ENCODE measurements at places on chromosomes 16 and 17.

DNA sequence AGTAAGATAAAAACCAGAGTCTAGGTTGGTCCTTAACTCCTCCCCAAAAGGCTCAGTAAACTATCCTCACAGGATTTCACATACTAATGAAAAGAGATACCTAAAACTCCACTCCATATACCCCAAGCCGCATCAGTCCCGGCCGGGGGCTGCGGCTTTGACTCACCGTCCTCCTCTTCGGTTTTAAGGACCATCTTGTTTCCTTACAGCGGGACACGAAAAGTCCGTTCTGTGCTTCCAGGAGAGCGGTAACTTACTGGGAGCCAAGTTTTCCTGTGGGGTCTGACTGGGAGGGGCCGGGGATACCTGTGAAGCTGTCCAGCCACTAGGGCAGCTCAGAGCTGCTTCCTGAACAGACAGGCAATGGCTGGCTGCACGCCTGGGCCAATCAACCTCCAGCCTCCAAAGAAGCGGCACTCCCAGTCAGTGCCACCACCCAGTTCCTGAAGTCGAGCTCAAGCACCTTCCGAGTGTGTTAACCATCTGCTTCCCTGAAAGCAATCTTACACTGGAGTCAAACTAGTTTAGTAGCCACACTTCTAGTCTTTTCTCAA lies 45.5 kb downstream of the CYTH1 start:
- no peak for DNase-seq

DNA sequence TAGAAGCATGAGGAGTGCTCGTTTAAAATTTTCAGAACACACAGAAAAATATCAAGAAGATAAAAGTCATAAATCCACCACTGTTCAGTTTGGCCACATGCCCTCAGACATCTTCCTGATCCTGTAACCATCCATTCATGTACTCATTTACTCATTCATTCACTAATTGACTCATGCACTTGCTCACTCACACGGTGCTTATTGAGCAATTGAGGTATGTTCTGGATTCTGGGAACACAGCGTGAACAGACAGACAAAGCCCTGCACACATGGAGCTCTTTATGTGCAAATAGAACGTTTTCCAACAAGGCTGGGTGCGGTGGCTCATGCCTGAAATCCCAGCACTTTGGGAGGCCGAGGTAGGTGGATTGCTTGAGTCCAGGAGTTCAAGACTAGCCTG lies 10.2 kb upstream of the NATD1 start:
- DNase-seq: no peak

GRCh38 chr16:73036074-73036826 lies 11.7 kb downstream of the ZFHX3 start:
- no peak for DNase-seq

GRCh38 chr16:19583665-19584300 lies 28.3 kb downstream of the VPS35L start:
- no peak for DNase-seq

DNA sequence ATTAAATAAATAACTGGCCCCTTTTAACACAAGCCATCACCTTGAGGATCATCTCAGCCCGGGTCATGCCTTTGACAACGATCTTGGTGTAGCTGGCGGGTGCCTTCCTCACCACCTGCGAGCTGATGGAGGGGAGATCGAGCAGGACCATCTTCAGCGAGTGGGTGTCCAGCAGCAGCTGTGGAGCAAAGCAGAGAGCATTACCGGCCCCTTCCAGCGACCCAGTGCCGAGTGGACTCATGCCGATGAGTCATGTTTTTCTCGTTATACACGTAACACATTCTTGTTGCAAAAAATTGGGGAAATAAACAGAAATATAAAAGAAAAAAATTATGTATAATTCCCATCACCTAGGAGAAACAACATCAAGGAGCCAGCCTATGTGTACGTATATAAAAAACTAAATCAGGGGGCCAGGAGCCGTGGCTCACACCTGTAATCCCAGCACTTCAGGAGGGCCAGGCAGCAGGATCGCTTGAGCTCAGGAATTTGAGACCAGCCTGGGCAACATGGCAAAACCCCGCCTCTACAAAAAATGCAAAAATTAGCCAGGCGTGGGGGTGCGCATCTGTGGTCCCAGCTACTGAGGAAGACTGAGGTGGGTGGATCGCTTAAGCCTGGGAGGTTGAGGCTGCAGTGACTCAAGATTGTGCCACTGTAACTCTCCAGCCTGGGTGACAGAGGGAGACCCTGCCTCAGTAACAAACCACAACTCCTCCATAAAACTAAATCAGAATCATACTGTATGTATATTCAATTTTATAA lies 169.1 kb upstream of the RPH3AL start:
- DNase-seq: no peak

- no peak for DNase-seq
Observed at GRCh38 chr17:81373536-81374160, 21.6 kb upstream of the BAHCC1 start.

- no peak for DNase-seq
Observed at GRCh38 chr16:11315510-11315909, 29.7 kb upstream of the RMI2 start.

- no peak for DNase-seq
Observed at GRCh38 chr16:63776437-63776836, 1345.4 kb downstream of the CDH11 start.

- no peak for DNase-seq
Observed at GRCh38 chr17:40803617-40804082, 3.9 kb upstream of the KRT28 start.

- no peak for DNase-seq
Observed at GRCh38 chr17:34171245-34171818, 83.8 kb upstream of the CCL2 start.

- no peak for DNase-seq
Observed at GRCh38 chr17:37813751-37814150, 68.9 kb upstream of the HNF1B start.

- peak; percentile 75 for DNase-seq
Observed at GRCh38 chr17:76726231-76726775, at the start of gene JMJD6. Gene JMJD6 (minus strand): TSS chr17:76726606. CDS start chr17:76726475, 131 bp downstream.

GRCh38 chr17:15262291-15263205 lies 2.6 kb downstream of the PMP22 start:
- peak; percentile 28 for DNase-seq

DNA sequence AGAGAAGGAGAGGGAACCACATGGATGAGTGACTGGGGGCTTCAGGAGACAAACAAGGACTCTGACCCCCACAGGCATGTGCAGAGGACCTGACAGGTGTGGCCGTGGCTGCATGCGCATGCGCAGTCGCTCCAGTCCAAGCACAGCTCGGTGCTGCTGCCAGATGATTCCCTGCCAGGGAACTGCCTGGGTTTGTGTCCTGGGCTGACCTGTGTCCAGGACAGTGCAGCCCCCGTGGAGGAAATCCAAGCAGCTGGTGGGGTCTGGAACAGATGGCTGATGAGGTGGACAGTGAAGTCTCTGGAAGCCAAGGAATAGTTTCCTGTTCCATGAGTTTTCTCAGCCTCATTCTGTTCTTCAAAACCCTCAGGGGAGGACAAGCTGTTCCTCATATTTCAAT lies 27.3 kb downstream of the LASP1 start:
- no peak for DNase-seq

DNA sequence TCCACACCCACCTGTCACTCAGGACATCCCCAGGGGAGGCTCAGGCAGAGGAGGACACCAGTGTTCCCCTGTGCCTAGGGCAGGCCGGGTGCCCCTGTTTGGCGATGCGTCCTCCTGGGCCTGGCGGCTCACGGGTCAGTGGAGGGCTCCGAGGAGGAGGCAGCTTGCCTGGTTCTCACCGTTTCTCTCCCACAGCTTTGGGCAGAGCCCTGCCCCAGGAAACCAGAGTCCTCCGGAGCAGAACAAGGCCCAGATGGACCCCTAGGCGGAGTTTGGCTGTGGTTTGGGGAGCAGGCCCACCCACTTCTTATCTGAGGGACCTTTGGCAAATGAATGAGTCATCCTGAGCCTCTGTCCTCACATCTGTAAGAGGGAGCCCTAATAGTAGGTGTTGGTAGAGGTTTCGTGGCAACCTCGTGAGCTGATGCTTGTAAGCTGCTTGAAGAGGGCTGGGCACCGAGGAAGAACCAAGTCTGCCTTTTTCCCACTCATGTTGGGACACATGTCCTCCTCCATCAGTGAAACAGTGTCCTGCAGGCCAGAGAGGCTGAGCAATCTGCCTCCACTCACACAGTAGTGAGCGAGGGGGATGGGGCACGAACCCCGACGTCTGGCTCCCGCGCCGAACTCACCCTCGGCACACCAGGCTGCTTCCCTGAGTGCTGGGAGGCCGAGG lies 247.0 kb upstream of the CIBAR2 start:
- DNase-seq: no peak
